ENCODE measurements at places on chromosomes 16 and 17. TPM values are rescaled to one million over a fixed set of nuclear protein-coding genes. Genes with fewer than 3 reads are reported as not detected.

GRCh38 chr17:34579017-34579946, at the start of gene TMEM132E:
TSS of gene TMEM132E (plus strand) at chr17:34579582. CDS start at chr17:34581077, 1,495 bp downstream.
- peaks cover 54% of the 10 kb centered on the region for H3K27me3 ChIP-seq
- peak; percentile 90 for DNase-seq
- peak within 1 kb of the TSS; percentile 47 for H3K4me3 ChIP-seq
- H3K36me3 ChIP-seq, result no peaks in the 10 kb centered on the region

- H3K4me3 ChIP-seq, result no peak overlapping the region
- no peak overlapping the region for H3K27ac ChIP-seq
- DNase-seq, result no peak
- H3K4me1 ChIP-seq, result no peaks in the 10 kb centered on the region
Observed at GRCh38 chr16:71260995-71261394, 28.2 kb downstream of the CMTR2 start.

GRCh38 chr17:83080579-83080857, 1.1 kb downstream of the METRNL start:
- no peak for DNase-seq
- peaks cover 27% of the 10 kb centered on the region for H3K36me3 ChIP-seq
- H3K4me1 ChIP-seq, result peaks cover 40% of the 10 kb centered on the region
- peak overlapping the region; percentile 48 for H3K27ac ChIP-seq
- peak overlapping the region; percentile 82 for H3K4me3 ChIP-seq

DNA sequence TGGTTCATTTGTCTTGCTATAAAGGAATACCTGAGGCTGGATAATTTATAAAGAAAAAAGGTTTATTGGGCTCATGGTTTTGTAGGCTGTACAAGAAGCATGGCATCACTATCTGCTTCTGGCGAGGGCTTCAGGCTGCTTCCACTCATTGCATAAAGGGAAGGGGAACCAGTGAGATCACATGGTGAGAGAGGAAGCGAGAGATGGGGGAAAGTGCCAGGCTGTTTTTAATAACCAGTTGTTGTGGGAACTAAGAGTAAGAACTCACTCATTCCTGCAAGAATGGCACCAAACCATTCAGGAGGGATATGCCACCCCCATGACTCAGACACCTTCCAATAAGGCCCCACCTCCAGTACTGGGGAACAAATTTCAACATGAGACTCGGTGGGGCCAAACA, 24.3 kb downstream of the SPECC1 start:
- no peak overlapping the region for H3K4me3 ChIP-seq
- H3K4me1 ChIP-seq, result no peaks in the 10 kb centered on the region
- H3K27me3 ChIP-seq, result no peaks in the 10 kb centered on the region
- no peak for DNase-seq

- H3K27me3 ChIP-seq, result peaks cover 57% of the 10 kb centered on the region
- H3K27ac ChIP-seq, result no peak overlapping the region
- H3K4me1 ChIP-seq, result peaks cover 9% of the 10 kb centered on the region
- DNase-seq, result peak; percentile 73
Observed at GRCh38 chr17:65472666-65473309, 88.7 kb downstream of the AXIN2 start.

DNA sequence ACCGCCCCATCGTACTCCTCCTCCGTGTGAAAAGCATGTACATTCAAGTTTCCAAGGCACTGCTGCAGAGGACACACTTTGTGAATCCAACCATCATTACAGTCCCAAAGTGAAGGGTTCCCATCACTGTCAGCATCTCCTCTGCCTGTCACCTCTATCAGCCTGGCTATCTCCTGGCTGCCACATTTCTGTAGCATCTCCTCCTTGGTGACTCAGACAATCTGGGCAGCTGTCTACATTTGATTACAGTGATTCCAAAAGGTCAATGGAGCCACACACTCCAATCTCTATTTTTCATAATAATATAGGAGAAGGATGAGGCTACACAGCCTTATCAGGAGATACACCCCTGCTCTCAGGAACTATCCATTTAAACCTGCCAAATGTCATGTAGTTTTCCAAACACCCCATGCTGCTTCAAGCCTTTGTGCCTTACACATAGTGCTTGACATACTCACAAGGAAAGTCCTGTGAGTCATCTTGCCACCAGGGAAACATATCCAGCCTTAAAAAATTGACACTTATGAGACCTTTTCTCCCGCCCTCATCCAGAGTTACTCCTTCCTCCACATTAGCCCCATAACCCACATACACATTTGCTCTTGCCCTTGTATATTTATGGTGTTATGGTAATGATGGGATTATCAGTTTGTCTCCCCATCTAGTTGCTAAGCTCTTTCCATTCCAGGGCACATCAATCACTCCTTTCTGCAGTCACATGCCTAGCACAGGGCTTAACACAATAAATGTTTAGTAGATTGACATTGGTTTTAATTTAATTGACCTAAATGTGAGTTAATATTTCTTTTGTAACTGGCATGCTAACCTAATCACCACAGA, 250.1 kb upstream of the CDH5 start:
- DNase-seq, result peak; percentile 50
- H3K4me1 ChIP-seq, result peaks cover 14% of the 10 kb centered on the region
- H3K36me3 ChIP-seq, result no peaks in the 10 kb centered on the region
- no peaks in the 10 kb centered on the region for H3K27me3 ChIP-seq
- H3K27ac ChIP-seq, result peak overlapping the region; percentile 10

Gene CA5A
- total RNA-seq, result not detected

Gene CFAP97D1
- total RNA-seq, result not detected

Gene GUCY2D
- not detected for total RNA-seq

Gene KIF18B
- total RNA-seq, result 0.72 TPM
